ENCODE measurements at places on chromosomes 7 and 10.

GRCh38 chr10:104034401-104035193, 51.1 kb downstream of the COL17A1 start:
- DNase-seq = no peak

DNA sequence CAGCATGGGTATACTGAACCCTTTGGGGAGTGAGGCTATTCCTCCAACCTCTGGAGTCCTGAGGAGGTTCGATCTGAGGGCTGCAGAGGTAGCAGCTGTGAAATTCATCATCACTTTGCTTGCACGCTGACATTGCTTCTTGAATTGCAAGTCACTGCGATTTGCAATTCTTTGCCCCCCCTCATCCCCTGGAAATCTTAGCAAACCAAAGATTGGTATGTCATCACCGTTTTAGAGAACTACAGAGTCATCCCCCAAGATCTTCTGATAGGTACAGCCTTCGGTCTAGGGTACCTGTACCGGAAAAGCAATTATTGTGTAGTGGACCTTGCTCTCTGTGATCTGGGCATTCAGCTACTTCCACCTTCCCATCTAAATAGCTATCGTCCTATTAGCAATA, 192.6 kb downstream of the KLF6 start:
- DNase-seq = no peak

- DNase-seq = no peak
These were observed 821.0 kb upstream of the IGFBP3 start for GRCh38 chr7:46741938-46742540.

DNA sequence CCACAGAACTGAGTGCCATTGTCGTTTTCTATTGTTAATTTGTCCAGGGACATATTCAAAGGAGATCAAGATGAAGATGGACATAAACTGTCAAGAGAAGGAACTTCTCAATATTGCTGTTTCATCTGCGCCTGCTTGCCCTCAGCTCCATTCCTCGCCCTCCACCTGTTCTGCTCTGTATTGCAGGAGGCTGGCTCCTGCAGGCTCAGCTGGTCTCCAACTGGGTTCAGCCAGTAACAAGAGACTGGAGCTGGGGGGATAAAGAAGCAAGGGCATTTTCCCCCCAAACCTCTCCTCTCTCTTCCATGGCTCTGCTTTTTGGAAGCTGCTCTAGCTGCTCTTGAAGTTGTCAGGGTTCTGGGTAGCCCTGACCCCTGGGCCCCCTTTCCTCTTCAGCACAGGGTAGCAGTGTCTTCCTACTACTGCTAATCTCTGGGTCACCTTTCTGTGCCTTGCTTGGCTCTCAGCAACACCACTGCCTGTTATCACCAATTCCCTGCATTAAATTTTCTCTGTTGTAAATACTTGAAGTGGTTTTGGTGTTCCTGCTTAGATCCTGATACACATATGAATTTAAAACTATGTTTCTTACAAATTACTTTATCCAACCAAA, 149.0 kb upstream of the FGFR2 start:
- DNase-seq = no peak
